ENCODE measurements at places on chromosomes 1 and 21.
A peak's percentile ranks its signal among the peaks of the same experiment; 100 is the strongest.

GRCh38 chr21:27614231-27614630 is 647.3 kb upstream of the ADAMTS5 start:
- DNase-seq, result no peak

DNA sequence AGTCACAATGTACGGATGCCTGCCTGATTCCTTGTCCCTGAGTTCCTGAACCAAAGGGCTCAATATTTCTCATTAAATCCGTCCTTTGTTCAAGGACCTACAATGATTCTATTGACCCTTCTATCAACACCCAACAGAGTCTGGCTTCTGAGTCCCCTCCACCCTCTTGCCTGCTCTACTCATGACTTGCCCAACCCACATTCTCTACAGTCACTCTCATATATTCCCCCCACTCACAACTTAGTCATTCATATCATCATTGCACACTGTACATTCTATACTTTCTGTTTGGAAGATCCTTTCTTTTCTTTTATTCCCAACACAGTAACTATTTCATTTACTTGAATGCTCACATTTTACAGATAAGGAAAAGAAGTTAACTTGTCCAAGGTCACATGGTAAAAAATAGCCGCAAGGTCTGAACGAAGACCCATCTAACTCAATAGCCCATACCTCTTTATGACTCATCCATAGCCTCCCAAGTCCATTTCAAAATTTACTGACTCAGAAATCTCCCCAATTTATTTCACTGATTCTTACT is 3.6 kb downstream of the OTUD7B start:
- peak; percentile 37 for DNase-seq

DNA sequence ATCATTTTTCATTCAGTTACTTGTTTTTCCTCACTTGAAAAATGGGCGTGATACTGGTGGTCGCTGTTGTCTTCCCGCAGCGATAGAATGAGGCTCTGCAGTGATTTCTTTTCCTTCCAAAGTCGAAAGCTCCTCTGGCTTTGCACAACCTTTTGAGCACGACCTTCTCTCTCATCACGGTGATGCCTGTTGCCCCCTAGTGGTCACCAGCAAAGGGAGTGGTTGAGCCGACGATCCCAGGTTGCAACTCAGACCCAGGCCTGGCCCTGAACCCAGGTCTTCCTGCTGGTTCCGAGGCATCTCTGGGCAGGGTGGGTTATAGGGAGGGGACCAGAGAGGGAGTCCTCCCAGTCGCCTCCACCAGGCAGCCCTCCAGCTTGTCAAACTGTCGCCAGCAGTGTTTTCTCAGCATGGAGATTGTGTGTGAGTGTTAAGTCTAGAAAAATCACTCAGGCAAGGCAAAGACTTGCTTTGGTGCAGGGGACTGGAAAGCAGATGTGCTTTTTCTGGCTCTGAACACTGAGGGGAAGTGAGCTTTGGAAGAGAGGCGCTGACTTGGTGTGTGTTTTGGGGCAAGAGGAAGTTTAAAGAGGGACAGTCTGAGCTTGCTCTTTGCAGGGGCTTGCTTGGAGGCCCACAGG is 285.3 kb downstream of the CAMTA1 start:
- peak; percentile 47 for DNase-seq

DNA sequence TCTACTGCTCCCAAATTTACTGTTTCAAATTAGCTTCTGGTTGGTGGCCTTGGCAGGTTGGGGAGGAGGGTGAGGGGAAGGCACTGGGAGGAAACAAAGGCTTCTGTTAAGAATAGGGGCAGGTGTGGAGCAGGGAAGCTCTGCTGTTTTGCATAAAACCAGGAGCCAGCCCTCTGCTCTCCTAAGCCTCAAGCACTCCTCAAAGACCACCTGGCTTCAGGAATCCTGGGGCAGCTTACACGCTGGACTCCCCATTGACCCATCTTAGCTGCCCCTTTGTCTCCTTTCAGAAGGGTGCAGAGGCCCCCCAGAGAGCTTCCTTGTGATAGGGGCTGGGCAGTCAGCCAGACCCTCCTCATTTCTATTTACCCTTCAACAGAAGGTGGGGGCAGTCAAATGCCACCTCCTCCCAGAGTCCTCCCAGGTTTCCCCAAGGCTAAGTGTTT is 11.5 kb upstream of the DHRS3 start:
- no peak for DNase-seq

DNA sequence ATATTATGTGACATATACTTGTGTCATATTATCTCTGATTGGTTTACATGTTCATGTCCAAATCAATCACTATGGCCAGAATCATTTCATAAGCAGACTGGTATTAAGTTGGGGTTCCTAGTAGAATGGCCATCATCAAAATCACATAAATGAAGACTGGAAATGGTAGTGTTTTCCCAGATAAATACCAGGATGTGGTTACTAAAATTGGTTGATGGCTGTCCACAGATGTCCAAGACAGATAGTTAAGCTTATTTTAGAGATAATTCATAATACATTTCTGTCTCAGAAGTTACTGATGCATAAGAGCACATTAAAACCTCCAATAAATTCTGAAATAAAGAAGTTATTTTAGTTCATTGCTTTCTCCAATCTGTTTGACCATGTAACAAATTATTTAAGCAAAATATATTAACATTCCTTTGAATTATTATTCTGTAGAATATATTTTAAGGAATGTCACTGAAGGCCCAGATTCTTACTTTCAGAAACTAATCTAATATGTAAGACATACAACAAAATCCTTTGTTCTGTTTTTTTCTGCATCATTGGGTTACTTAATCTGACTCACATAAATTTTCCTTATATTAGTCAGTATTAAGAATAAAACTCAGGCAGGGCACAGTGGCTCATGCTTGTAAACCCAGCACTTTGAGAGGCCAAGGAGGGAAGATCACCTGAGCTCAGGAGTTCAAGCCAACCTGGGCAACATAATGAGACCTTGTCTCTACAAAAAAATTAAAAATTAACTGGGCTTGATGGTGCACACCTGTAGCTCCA is 483.9 kb downstream of the PTPRC start:
- no peak for DNase-seq
